ENCODE measurements at places on chromosomes 5 and 9. TPM values are rescaled to one million over a fixed set of nuclear protein-coding genes. Genes with fewer than 3 reads are reported as not detected.

The KIF20A gene
- 1.1 TPM for total RNA-seq

The SH3TC2 gene
- total RNA-seq = 0.71 TPM

The DMRT2 gene
- 0.24 TPM for total RNA-seq

The MEIKIN gene
- not detected for total RNA-seq

The FGF1 gene
- total RNA-seq = 2.3 TPM

The CTNND2 gene
- 0.46 TPM for total RNA-seq

The MEF2C gene
- total RNA-seq = 86.7 TPM

The CATSPER3 gene
- 0.43 TPM for total RNA-seq

The ENHO gene
- total RNA-seq = 0.24 TPM

The SV2C gene
- 0.05 TPM for total RNA-seq

The CCDC192 gene
- total RNA-seq = not detected

The ZNF300 gene
- 4.8 TPM for total RNA-seq

The LCP2 gene
- total RNA-seq = 25.0 TPM

The KIF4B gene
- total RNA-seq = not detected

The B4GALT7 gene
- total RNA-seq = 17.6 TPM

The PCDHB7 gene
- total RNA-seq = 5.5 TPM

The NCS1 gene
- total RNA-seq = 196 TPM

The FBP2 gene
- not detected for total RNA-seq

The FCN1 gene
- 16.5 TPM for total RNA-seq

The LMX1B gene
- 1.4 TPM for total RNA-seq

The PKD2L2 gene
- not detected for total RNA-seq

The FOXD4 gene
- total RNA-seq = 0.24 TPM

The RXRA gene
- total RNA-seq = 41.5 TPM

The C5orf15 gene
- total RNA-seq = 24.0 TPM

DNA sequence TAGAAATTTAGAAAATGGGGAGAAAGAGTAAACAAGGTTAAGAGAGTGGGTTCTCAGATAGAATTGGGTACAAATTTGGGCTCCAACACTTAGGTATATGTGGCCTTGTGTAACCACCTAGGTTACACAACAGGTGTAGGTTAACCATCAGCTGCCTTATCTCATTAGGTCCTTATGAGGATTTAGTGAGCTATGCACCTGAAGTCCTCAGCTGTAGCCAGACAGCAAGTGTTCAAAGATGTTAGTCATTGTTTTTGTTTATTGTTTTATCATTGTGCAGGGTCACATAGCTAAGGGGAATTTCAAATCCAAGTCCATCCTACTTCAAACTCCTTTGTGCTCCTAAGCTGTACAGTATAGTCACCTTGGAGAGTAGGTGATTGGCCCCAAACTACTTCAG lies 970 bp upstream of the TRIM32 start:
- no peak for DNase-seq

DNA sequence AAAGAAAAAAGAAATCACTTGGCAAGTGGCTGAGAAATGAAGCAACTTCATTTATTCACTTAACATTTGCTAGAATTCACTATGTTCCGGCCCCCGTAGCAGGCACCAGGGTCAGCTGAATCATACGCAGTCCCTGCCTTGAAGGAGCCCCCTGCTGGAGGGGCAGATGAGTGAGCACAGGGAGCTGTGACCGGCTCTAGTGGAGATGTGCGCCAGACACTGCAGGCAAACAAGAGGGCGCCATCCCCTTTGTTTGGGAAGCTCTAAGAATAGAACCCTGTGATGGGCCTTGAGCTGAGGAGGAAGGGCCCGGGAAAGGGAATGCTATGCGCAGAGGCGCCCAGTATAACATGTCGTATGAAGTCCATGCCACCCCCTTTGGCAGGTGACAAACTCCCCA lies 20.2 kb upstream of the RPL26L1 start:
- DNase-seq = peak; percentile 73

- no peak for DNase-seq
Observed at GRCh38 chr5:10536931-10537579, 26.8 kb upstream of the ANKRD33B start.

GRCh38 chr9:22097707-22098106 lies 88.6 kb upstream of the CDKN2B start:
- no peak for DNase-seq

- no peak for DNase-seq
Observed at GRCh38 chr5:150243590-150243989, 46.0 kb downstream of the CAMK2A start.

DNA sequence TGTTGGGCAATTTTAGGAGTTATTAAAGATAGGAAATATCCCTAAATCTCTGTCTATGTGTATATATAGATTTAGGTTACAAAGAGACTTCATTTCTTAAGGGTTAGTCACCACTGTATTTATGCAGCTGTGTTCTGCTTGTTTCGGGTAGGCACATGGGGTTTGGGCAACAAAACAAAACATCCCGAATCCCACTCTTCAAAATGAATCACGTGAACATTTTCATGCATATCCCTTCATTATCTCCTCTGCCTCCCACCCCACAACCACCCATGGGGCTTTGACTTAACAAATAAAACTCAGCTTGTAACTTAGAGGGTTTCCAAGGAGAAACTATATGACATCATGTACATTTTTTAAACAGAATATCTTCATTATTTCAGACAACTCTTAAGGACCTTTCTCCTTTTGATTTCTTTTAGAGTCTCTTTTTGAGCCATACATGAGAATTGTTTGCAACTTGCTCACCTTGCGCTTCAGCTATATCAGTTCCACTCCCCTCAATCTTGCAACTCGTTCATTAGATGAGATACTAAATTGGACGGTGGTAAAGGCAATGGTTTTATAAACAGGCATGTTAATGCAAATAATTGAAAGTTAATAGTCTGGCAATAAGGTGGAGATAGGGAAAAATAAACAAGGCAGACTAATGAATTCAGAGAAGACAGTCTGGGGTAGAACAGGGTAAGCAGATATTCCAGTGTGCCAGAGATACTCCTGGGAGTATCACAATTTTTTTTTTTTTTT lies 136.7 kb downstream of the CD180 start:
- no peak for DNase-seq

- DNase-seq = peak; percentile 95
Observed at GRCh38 chr5:172932313-172933017, 26.8 kb upstream of the RPL26L1 start.

GRCh38 chr5:53373451-53374158 lies 106.8 kb upstream of the FST start:
- no peak for DNase-seq

- DNase-seq = no peak
Observed at GRCh38 chr5:1535646-1536045, 11.9 kb upstream of the LPCAT1 start.

DNA sequence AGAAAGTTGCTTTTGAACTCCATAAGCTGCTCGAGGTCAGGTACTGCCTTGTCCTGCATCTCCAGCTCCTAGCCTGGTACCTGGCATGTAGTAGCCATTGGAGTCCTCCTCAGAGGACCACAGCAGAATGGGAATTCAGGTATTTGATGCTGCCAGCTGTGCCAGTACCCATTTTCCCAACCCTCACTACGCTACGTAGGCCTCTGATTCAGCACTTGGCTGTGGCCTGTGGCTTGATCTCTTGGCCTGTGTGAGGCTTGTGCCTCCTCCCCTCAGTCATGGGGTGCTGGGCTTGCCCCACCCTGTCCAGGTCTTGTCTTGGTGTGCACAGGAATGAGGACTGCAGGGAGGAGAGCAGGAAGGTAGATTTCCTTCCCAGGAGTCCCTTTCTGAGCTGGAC lies 11.8 kb downstream of the OTULIN start:
- no peak for DNase-seq

- no peak for DNase-seq
Observed at GRCh38 chr9:4936823-4937222, 48.2 kb upstream of the JAK2 start.

DNA sequence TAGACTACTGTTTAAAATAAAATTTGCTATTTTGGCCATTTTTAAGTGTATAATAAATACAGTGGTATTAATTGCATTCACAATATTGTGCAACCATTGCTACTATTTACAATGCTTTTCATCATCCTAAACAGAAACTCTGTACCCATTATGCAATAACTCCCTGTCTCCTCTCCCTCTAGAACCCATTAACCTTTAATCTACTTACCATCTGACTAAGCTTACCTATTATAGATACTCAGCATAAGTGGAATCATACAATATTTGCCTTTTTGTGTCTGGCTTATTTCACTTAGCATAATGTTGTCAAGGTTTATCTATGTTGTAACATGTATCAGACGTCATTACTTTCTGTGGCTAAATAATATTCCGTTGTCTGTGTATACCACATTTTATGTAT lies 25.9 kb downstream of the CD14 start:
- no peak for DNase-seq

GRCh38 chr5:138093036-138093435 lies 9.2 kb downstream of the WNT8A start:
- no peak for DNase-seq

- no peak for DNase-seq
Observed at GRCh38 chr5:167123126-167123525, 1168.3 kb upstream of the WWC1 start.

- no peak for DNase-seq
Observed at GRCh38 chr5:26948921-26949320, 89.5 kb downstream of the CDH9 start.

GRCh38 chr9:33159777-33160127 lies 7.4 kb downstream of the B4GALT1 start:
- peak; percentile 92 for DNase-seq

DNA sequence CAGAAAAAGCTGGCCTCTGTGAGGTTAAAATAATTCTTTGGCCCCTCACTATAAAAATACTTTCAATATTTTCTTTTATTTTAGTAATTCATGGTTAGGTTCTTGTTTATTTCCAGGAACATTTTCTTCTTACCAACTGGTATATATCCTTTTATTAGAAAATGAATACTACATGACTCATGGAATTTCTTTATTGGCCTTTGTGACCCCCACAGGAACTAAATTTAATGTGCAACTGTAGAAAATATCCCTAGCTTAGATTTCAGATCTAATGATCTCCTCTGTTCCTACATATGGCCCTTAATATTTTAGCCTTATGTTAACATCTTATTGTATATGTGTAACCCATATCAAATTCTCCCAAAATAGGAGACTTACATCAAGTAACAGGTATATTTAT lies 429.9 kb downstream of the NR2F1-AS1 start:
- DNase-seq = no peak

- no peak for DNase-seq
Observed at GRCh38 chr5:37412515-37412914, 33.4 kb downstream of the WDR70 start.

DNA sequence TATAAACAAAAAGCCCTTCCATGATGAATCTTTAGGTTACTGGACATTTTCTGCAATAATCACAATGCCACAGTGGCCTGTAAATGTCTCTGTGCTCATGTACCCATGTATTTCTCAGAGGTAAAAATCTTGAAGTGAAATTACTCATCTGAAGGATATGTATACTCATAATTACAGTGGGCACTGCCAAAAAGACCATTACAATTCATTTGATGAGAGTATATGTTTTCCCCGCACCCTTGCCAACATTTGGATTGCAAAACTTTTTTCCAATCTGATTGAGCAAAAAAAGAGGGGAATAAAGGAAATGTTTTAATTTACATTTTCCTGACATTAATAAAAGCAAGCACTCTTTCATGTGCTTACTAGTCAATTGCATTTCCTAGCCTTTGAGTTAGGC lies 110.5 kb downstream of the EPB41L4A start:
- DNase-seq = no peak

GRCh38 chr5:89267788-89268187 lies 384.8 kb upstream of the MEF2C start:
- no peak for DNase-seq

DNA sequence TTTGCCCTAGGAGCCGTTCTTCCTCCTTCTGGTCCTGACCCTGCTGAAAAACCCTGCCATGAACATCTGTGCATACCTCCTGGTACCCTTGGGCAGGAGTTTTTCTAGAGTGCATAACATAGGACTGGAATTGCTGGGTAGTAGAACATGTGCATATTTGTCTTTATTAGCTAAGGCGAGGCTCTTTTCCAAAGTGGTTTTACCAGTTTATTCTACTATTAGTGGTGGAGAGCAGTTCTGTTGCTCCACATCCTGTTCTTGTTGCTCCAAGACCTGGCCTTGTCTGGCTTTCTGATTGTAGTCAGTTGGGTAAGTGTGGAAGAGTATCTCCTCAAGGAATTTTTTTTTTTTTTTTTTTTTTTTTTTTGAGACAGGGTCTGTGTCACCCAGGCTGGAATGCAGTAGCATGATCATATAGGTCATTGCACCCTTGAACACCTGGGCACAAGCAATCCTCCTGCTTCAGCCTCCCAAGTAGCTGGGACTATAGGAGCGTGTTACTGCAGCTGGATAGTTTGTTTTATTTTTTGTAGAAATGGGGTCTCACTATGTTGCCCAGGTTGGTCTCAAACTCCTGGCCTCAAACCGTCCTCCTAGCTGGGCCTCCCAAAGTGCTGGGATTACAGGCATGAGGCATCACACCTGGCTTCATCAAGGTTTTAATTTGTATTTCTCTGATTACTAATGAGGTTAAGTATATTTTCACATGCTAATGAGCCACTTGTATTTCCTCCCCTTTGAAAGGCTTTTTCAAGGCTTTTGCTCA lies 85.2 kb downstream of the SPRY4 start:
- DNase-seq = no peak

- DNase-seq = no peak
Observed at GRCh38 chr9:78273761-78274160, 23.2 kb upstream of the PSAT1 start.

DNA sequence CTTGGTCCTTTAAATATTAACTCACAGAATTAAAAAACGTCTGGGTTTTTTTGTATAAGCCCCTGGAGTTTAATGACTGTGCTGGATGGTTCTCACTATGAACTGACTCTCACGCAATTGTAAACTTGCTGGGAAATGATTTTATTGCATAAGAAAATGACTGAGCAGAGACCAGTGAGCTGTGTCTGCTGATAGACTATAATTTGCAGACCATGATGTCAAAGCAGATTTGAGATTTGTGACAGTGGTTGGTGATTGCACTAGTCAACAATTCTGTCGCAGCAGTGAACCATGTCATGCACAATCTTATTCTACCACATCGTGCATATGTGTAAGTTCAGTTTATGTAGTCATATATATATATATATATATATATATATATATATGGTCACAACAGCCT lies 85.7 kb upstream of the C9orf72 start:
- no peak for DNase-seq

GRCh38 chr5:73280386-73280785 lies 107.4 kb downstream of the TMEM174 start:
- no peak for DNase-seq

DNA sequence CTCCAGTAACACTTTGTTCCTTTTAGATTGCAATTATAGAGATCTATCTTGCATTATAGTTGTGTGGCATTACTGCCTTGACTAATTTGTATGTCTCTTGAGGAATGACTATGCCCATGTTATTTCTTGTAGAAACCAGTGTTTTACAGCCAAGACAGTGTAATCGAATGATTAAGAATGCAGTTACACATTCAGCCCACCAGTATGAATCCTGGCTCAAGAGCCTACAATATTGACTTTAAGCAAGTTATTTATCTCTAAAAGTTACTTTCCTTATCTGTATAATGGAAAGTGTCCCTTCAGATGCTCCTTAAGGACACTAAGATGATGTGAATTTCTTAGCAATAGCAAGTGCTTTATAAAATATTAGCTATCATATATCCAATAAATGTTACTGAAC lies 9.7 kb upstream of the SNX24 start:
- no peak for DNase-seq

- no peak for DNase-seq
Observed at GRCh38 chr9:136194540-136194939, 10.4 kb downstream of the LHX3 start.

- DNase-seq = no peak
Observed at GRCh38 chr5:59648038-59648831, 245.3 kb downstream of the PDE4D start.

Data from posterior vena cava (tissue), 2 donors.